ENCODE measurements at places on chromosomes 1 and 21.

DNA sequence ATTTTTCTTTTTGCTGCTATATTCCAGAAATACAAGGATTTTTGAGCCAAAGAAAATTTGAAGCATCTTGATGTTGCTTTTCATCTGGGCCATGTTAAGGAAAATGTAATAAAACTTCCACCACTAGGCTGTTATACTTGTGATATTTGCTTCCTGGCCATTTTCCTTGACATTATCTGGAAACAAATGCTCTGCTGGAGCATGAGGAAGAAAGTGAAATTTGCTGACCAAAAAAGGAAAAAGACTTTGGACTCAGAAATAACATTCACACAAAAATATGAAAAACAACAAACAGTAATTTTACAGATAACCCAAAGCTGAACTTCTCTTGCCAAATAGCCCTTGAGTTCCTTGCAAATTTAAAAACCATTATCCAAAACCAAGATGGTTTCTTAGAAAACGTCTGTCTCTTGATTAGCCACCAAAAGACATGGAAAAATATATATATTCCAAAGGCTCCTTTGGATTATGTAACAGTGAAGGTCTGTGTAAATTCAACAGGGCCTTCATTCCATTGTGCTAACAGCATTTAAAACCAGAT lies 344.5 kb downstream of the LMX1A start:
- DNase-seq, result no peak

GRCh38 chr1:88150330-88150729 lies 533.7 kb upstream of the PKN2 start:
- DNase-seq, result no peak

GRCh38 chr1:169099561-169099960 lies 6.9 kb upstream of the ATP1B1 start:
- DNase-seq, result no peak

DNA sequence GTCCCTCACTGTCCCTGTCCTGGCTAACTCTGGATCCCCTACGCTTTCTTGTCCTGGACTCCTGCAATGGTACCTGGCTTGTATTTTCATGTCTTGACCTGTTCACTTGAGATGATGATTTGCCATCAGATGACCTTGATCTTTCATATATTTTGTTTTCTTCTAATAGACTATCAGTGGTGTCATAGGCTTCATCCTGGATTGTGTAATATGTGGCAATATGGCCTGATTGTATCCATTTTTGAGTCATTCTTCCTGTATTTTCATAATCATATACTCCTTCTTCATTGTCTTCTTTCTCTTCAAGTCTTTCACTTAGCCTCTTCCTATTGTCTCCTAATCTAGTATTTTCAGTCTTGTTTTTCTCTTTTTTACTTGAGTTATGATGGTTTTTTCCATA lies 11.1 kb downstream of the FLG start:
- no peak for DNase-seq

- DNase-seq, result no peak
Measured at GRCh38 chr1:44405031-44405797, at the start of gene RNF220. RNF220 (plus strand) TSS chr1:44405255.

GRCh38 chr1:45510036-45510971 lies 10.2 kb downstream of the MMACHC start:
- DNase-seq, result no peak

GRCh38 chr1:34113887-34114286 lies 51.1 kb downstream of the CSMD2 start:
- DNase-seq, result no peak

Data from cortex of kidney (tissue), 1 donor.